ENCODE measurements at places on chromosomes 11 and 22.

GRCh38 chr22:39960791-39961746, 872 bp downstream of the TMA7B start:
- DNase-seq: no peak

- no peak for DNase-seq
These were observed 92.4 kb upstream of the NOX4 start for GRCh38 chr11:89583580-89583979.

- DNase-seq: no peak
These were observed 1.1 kb upstream of the CABIN1 start for GRCh38 chr22:24010018-24010391.

GRCh38 chr11:120900643-120901042, 123.3 kb upstream of the TBCEL start:
- no peak for DNase-seq

- no peak for DNase-seq
These were observed 84.4 kb downstream of the GALNT18 start for GRCh38 chr11:11537372-11537771.

Measured in mucosa of descending colon (tissue), 3 donors.